Stimulated activated CD8-positive, alpha-beta memory T cell treated with anti-CD3 and anti-CD28 coated beads, Interleukin-12 subunit alpha, Interleukin-12 subunit beta, amount 100 ng/mL, for 4 hours (primary cell): ENCODE measurements at places on chromosomes 7 and 10.

GRCh38 chr10:96880575-96880974 lies 48.5 kb downstream of the LCOR start:
- DNase-seq = no peak

DNA sequence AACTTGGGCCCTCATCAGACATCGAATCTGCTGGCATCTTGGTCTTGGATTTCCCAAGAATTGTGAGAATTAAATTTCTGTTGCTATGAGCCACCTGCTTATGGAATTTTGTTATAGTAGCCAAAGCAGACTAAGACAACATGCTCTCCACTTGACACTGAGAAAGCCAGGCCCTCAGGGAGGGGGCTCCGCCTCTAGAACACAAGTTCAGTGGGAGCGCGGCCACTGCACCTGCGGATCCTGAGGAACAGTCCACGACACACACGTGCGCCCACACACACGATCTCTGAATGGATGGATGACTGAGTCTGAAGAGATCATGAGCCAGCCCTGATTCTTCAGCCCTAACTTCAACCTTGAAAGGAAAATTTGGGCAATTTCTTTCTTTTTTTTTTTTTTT lies 73.7 kb downstream of the CTBP2 start:
- DNase-seq = no peak

- DNase-seq = no peak
Observed at GRCh38 chr10:12243864-12244620, 48.1 kb downstream of the CDC123 start.

GRCh38 chr7:139914306-139915267 lies 85.5 kb downstream of the TBXAS1 start:
- no peak for DNase-seq

- no peak for DNase-seq
Observed at GRCh38 chr10:110492069-110492822, 5.5 kb upstream of the DUSP5 start.

GRCh38 chr10:101228153-101228965 lies 904 bp downstream of the LBX1 start:
- DNase-seq = no peak

DNA sequence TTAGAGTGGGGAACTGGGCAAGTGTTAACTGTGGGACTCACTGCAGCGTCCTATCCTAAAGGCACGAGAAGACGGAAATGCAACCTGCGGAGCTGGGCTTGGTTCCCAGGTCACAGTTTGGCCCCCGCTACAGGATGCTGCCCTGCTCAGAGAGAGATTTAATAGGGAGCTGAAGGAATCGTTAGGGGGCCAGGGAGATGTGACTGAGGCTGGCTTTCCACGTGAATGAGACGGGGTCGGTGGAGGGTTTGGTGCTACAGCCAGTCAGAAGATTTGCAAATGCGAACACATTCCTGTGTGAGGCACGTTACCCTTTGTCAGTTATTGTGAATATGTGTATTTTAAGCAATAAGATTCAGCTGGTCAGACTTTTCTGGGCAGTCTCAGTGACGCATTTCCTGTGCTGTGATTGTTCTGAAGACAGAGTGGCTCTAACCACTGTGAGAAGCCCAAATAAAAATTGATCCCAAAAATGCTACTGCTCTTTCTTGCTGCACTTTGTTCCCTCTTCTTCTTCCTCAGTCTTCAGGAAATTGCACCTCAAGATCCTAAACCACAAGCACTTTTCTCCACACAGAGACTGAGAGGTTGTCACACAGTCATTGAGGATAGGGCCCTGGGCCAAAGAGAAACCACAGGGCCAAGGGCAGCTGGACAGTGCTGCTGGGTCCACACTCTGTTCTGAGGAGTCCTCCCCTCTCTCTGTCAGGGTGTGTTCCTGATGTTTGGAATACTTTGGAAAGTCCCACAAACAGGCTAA lies 21.2 kb downstream of the CYP17A1 start:
- no peak for DNase-seq

DNA sequence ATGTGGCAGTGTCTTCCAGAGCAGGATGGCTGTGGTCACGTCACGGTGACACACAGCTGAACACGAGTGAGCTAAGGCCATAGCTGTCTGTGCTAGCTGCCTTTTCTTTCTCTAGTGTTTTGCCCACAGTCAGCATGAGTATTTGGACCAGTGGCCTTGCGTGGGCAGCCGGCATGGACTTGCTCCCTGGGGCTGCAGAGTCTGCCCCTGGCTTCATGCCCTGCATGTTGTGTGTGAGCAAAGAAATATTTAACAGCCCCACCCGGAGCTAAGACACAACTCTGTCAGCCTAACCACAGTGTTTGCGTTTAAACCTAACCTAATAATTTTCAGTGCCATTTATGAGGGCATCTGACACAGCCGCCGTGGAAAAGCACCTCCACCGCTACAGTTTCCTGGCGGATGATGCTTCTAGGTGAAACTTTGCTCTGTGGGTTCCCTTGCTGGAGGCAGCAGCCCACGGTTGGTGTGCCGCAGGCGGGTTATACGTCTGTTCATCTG lies 14.6 kb downstream of the CHST12 start:
- DNase-seq = peak; percentile 51

- DNase-seq = no peak
Observed at GRCh38 chr7:151405056-151405455, 4.8 kb downstream of the WDR86 start.

DNA sequence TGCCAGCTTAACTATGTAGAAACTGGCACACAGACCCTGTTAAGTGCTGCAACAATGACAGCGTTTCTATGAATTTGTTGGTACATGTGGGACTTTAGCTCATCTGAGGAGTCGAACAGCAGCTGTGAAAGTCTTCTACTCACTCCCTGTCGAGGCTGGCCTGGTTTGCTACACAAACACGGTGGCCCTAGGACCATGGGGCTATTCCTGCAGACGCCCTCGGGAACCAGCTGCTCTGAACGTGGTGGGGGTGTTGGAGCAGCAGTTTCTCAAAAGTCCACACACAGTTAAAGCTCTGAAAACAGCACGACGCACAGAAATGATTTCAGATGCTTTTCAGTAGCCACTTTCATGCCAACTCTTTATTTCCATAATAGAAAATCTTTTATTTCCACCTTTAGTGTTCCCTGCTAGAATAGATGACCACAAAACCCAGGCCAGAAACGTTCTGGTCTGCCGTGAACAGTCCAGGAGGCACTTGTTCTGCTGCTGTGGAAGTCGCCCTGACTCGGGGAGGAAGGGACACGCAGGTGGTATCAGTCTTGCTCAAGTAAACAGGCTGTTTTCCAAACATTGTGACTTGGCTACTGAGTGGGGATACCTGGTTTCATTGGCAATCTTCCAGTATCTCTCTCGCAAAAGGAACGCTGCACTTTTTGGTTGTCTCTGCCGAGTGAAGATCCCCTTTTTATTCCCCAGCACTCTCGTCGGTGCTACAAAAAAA lies 21.5 kb downstream of the GUSB start:
- DNase-seq = no peak

GRCh38 chr10:8628351-8628750 lies 573.9 kb downstream of the GATA3 start:
- no peak for DNase-seq

DNA sequence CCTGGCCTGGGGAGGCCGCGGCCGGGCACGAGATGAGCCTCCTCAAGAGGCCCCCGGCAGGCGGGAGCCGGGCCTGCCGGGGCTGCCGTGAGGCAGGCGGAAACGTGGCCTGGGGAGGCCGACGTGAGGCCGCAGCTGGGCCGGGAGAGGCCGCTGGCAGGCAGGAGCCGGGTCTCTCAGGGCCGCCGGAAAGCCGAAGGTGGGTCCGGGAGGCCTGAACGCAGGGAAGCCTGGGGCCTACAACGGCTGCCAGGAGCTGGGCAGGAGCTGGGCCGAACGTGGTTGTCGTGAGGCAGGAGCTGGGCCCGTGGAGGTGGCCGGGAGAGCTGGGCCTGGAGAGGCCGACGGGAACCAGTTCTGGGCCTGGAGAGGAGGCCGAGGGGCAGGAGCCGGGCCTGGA lies 171.9 kb downstream of the TPST1 start:
- DNase-seq = no peak

- no peak for DNase-seq
Observed at GRCh38 chr10:91289305-91289704, 68.8 kb downstream of the PCGF5 start.

DNA sequence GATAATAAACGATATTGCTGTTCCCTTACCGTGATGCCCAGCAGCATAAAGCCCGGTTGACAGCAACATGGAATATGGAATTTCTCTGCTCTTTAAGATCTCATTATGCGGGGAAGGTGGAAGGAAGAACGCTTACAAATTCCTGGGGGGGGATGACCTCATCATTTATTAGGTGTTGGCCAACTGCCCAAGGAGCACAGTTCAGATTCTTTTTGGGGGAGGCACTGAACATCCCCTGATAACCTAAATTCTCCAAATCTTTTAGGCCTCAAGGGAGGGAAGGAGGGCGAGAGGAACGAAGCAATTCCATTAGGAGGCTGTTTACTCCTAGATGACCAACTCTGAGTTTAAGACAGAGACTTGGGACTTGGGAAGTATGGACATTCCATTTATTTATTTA lies 5.2 kb upstream of the COL26A1 start:
- no peak for DNase-seq
